WTC11 (cell line): ENCODE measurements at places on chromosomes 1 and 21.
A peak's percentile ranks its signal among the peaks of the same experiment; 100 is the strongest.

- DNase-seq = no peak
These were observed 1.9 kb downstream of the MTFR1L start for GRCh38 chr1:25821630-25822091.

DNA sequence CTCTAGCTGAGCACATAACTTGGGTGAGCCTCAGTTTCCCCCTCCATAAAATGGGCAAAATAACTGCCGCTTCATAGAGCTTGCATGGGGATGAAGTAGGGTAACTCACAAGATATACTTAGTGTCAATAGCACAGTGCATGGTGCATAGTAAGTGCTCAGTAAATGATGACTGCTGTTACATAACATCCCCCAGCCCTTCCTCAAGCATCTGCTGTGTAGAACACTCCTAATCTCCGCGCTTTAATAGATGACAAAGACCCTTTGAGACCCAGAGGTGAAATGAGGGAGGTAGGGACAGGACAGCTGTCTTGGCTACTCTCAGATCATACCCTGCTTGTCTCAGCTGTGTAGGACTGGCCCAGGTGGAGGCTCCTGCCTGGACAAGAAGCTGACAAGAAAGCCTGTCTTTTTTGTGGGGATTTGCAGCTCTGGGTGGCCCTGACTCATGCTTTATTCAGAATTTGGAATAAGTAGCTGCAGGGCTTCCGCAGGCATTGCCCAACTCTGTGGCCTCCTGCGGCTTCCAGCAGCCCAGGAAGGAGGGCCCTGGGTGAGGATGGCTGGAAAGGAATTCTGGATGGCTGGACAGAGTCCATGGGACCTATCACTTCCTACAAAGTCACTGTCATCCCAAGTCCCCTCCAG is 20.7 kb upstream of the PADI4 start:
- DNase-seq = no peak

- no peak for DNase-seq
These were observed 804.6 kb upstream of the CXADR start for GRCh38 chr21:16708101-16708835.

DNA sequence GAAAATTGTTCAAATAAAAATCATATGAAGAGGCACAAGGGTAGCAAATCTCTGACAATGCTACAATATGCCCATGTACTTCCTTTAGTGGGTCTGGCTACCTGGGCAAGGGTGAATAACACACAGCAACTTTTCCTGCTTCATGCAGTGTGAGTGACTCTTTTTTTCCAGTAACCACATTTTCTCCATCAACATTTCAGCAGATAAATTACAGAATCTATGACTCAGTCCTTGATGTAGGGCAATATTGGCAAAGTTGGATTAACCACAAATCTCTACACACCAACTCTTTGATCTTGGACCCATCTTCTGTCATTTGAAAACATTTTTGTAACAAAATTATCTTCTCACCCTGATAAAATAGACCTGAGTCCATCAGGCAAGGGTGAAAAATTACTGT is 31.7 kb downstream of the ERICH3 start:
- DNase-seq = no peak

GRCh38 chr1:55707196-55707595 is 492.0 kb upstream of the USP24 start:
- DNase-seq = no peak

DNA sequence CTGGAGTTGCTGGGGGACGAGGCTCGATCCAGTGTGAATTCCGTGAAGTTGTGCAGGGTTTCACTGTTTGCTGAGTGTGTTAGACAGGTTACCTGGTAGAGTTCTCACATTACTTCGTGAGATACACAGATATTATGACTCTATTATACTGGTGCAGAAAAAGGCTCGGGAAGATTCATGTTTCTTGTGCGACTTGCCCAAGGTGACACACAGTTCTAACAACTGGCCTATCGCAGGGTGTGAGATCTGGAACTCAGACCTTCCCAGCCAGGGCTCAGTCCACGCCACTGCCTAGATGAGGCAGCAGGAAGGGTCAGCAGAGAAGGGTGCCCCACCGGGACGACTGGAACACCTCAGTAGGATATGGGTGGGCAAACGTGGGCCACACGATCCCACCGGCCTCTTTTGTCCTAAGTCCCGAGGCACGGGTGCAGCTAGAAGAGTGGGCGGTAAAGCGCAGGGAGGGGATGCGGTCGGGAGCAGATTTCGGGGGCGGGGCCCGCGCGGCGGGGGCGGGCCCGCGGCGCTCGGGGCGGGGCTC is 296 bp upstream of the RNPEP start:
- DNase-seq = peak; percentile 73

GRCh38 chr1:153536012-153536670 is 350 bp upstream of the S100A6 start:
- no peak for DNase-seq

DNA sequence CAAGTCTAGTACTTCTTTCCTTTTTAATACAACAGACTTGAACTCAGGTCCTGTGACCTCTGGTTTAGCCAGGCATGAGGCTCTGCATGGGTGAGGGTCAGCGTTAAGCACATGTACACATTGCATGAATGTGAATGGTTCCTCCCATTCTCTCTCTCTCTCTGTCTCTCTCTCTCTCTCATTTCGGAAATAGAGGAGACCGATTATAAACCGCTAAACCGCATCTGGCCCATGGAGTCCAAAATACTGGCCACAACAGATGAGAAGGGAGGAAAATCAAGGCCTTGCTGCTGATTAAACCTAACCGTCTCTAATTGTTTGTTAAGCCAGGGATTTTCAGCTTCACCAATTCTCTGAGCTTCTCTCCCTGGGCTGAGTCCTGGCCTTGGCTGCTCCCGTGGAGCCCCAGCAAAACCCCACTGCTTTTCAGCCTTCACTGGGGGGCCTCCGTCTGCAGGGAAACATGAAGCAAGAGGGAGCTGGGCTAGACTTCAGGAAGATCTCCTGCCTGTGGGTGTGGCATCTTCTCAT is 6.6 kb downstream of the RSPO1 start:
- no peak for DNase-seq

GRCh38 chr1:178134061-178134460 is 40.2 kb downstream of the RASAL2 start:
- no peak for DNase-seq

DNA sequence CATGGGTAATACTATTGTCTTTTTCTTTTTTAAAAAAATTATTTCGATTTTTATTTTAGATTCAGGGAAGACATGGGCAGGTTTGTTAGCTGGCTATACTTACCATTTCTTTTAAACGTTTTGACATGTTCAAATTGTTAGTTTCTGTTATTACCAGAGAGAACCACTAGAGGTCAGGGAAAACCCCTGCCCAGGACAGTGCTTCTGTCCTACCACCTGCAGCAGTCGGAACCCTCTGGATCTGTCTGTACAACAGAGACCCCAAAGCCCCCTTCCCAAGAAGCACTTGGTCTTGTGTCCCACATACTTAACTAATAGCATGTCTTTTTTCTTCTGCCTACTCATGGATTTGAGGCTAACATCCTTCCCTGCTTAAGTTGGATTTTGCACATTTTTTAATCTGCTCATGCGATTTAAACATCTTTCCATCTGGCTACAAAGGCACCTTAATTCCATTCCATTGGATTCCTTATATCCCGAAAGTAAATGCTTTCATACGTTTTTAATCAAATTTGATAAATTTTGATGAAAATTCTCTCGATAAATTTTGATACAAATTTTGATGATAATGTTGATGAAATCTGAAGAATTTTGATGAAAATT is 10.0 kb upstream of the C1orf115 start:
- DNase-seq = no peak

DNA sequence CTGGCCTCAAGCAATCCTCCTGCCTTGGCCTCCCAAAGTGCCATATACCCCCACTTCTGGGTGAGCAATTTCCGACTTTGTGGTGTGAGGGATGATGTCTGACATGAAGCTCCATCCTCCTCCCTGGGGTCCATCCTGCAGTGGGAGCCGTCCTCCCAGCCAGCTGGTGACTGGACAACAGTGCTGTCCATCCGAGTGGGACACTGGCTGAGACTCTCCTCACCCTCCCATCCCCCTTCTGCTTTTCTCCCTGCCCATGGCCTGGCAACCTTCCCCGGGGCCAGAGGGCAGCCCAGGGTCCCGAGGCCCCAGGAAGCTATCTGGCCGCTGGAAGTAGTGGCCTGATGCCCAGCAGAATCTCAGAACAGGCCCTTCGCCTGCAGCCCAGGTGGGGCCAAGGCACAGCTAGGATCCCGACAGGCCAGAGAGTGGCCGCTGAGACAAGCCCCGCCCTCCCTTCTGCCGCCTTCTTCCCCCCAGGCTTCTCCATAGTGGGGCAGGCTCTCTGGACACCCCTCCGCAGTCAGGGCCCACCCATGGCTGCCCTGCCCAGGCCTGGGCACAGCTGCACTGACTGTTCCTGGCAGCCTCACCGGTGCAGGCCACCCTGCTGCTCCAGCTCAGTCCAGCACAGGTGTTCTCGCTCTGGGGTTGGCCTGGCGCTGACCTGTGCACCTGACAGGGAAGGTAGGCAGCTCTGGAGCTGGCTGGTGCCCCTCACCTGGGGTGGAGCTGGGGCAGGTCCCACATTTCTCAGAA is 8.4 kb upstream of the FAAP20 start:
- no peak for DNase-seq

- no peak for DNase-seq
These were observed 29.1 kb upstream of the RBBP5 start for GRCh38 chr1:205150651-205151428.

DNA sequence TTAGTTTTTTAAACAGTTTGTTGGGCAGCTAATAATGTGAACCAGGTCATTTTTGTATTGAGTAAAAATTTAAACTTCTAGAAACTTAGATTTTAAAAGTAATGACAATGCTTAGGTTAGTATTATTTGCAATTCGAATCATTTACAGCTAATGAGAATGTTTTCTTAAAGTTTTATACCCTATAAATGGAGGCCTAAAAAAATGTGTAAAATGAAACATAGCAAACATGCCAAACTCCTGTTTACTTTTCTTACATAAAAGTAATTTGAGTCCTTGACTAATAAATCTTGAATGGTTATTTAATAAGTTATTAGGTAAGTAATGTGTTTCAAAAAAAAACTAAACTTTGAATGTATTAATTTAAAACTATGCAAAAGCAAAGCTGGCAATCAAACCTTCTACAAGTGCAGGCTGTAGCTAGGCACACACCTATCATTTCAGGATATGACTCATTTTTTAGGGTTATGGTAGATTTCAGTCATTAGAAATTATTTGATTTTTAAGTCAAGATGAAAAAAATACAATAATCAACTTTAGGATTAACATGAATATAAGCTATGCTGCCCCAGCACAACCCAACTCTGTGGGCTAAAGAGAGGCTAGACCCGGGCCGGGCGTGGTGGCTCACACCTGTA is 41.5 kb downstream of the CLSTN1 start:
- DNase-seq = no peak

DNA sequence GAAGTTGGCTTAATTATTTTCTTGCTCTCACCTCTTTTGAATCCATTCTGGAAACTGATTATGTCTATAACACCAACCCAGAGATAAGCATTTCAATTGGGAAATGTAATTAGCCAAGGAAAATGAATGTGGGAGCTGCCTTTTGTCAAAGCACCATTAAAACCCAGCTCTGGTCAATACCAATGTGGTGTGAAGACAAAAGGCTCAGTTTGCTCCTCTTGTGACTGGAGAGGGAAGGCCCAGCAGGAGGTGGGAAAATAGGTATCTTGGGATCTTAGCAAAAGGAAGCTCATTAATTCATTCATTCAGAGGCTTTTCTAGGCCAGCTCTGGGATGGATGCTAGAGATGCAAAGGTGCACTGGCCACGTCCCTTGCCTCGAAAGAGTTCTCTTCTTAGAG is 75.0 kb upstream of the SELENON start:
- DNase-seq = no peak

GRCh38 chr1:244367399-244368114 is 84.2 kb downstream of the ADSS2 start:
- no peak for DNase-seq

- no peak for DNase-seq
These were observed 38.8 kb downstream of the WDR4 start for GRCh38 chr21:42840411-42841155.
